ENCODE measurements at places on chromosomes 4 and X.

DNA sequence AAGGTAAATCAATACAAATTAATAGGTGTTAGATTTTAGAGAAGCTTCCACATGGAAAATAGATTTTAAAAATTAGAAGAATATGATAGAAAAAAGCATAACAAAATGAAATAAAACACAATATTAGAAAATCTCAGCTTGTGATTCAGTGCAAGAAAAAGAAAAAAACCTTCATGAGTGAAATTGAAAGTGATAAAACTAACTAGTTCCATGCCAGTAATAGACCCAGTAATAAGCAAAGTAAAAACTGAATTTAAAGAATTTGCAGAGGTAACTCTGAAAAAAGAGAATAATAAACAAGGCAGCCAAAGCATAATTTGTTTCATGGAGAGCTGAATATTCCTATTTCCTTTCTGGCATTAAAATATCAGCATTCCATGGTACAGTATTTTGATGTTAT, 174.3 kb upstream of the TENM3 start:
- no peak for DNase-seq

DNA sequence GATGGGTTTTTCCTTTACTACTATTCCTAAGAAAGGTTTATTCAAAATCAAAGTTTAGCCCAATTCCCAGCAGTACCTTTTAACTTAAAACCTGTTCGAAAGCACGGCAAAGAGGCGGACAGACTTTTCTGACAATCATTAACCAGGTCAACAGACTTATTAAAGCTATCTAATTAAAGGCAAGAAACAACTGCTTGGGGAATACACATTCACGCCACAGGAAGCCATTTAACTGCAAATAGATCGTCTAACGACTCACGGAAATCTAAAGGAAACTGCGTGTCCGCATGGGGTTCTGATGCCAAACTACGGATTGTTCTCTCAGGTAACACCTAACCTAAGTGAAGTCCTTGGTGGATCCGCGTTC, 663 bp upstream of the USP53 start:
- DNase-seq: no peak

DNA sequence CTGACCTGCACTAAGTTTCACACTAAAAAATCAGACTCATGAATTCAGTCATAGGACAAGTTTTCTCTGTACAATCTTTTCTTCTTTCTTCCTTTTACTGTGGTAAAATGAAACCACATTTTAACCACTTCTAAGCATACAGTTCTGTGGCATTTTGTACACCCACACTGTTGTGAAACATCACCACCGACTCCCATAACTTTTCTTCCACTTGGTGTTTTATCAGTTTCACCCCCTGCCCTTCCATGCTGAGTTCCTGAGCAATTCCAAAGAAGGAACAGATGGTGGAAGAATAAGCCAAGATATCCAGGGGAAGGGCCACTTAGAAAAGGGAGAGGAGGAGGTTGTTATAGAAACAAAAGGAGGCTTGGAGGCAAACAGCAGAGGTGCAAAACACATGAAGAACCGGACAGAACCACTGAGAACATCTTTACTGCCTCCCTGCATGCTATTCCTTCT, 22.6 kb downstream of the SLC25A4 start:
- no peak for DNase-seq

GRCh38 chrX:68079961-68080360, 353.3 kb downstream of the OPHN1 start:
- no peak for DNase-seq

Measured in spinal cord (tissue), 10 donors.